ENCODE measurements at places on chromosomes 13 and 19.

DNA sequence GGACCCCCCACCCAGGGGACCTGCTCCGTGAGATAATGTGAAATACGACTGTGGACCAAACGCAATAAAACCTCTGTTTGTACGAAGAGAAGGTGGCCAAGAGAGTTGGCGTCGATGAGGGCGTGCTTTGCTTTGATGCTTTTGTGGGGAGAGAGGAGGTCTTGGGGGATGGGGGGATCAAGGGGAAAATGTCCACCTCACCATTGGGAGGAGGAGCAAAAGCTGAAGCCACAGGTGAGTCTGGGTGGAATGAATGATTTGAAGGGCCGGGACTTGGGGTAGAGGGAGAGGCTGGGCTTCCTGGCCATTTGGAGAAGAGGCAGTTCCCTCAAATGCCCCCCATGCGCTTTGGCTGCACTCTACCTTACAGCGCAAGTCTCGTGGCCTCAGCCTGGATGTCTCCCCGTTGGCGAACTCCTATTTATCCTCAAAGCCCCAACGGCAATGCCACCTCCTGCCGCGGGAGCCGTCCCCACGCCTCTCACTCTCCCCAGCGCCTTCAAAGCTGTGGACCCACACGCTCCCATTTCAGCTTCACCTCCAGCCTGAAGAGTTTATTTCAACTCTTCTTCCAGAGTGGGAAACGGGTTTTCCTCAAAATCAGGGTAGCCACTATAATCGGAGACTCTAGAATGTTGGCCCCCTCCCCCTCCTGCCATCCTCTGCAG is 795 bp upstream of the ABCA7 start:
- no peak for DNase-seq

GRCh38 chr19:13078381-13078780 is 24.3 kb downstream of the LYL1 start:
- no peak for DNase-seq

DNA sequence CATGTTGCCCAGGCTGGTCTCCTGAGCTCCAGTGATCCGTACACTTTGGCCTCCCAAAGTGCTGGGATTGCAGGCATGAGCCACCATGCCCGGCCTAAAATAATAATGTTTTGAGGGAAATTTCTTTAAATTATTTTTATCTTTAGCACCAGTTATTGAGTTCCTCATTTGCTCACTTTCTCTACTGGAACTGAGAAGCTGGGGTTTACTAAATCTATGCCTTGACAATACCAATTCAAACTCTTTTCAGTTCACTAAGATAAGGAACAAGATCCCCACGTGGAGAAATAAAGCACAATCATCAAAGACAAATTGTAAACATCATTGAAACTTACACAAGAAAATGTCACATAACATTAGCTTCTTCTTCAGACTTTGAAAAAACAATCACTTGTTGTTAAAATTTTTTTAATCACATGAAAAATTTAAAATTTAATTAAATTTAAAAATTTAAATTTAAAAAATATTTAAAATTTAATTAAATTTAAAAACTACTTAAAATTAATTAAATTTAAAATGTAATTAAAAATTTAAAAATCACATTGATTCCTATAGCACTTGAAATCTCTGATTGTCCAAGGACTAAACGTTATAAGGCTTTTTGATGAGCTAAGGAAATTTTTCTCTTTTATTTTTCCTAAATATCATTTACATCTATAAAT is 25.2 kb upstream of the XPO4 start:
- DNase-seq: peak; percentile 39

GRCh38 chr13:24220086-24220703 is 59.7 kb downstream of the SPATA13 start:
- DNase-seq: peak; percentile 77

- DNase-seq: peak; percentile 61
Observed at GRCh38 chr13:48078251-48078656, 16.6 kb downstream of the MED4 start.

- no peak for DNase-seq
Observed at GRCh38 chr13:90757127-90757680, 590.3 kb upstream of the MIR17HG start.
